ENCODE measurements at places on chromosomes 5 and 9.

- no peak for DNase-seq
Observed at GRCh38 chr5:122311961-122312590, at the start of gene SNCAIP. Gene SNCAIP (plus strand): TSS chr5:122312237. CDS start chr5:122391135, 78,898 bp downstream.

DNA sequence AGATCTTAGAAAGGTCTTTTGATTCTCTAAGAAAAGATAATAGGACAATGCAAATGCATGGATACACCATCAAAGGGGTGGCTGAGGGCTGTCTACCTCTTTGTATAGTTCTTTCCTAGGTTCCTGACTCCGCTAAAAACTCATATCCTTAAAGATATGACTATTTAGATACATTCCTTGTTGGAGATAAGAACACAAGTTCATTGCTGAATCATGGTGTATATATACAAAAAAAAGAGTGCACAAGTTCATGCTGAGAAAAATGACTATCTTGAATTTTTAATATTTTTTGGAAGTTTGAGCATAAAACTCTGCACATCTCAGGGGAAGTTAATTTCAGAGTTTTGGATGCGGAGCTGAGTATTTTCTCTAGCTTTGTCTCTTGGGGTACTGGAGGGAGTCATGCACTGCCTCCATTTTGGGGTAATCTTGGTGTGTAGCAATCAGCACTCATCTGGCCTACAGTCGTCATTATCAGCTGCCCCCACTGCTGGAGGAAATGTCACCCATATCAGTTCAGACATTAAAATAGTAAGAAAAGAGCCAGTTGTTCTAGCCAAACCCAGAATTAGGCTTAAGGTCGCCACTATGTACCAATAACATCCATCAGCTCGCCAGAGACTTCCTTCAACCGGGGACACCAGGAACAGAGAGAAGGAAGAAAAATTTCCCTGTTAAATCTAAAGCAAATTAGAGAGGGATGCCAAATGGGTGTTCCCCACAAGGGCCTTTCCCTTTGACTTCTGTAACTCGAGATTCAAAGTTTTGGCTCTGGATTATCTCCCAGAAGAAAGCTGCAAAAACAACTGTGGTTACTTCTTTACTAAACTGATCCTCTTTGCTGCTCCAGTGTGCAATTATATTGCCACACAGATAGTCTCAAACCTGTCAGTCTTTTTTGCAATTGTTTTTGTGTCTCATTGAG, 49.0 kb downstream of the PTTG1 start:
- no peak for DNase-seq

- no peak for DNase-seq
Observed at GRCh38 chr9:89941875-89942274, 337.1 kb downstream of the GADD45G start.

DNA sequence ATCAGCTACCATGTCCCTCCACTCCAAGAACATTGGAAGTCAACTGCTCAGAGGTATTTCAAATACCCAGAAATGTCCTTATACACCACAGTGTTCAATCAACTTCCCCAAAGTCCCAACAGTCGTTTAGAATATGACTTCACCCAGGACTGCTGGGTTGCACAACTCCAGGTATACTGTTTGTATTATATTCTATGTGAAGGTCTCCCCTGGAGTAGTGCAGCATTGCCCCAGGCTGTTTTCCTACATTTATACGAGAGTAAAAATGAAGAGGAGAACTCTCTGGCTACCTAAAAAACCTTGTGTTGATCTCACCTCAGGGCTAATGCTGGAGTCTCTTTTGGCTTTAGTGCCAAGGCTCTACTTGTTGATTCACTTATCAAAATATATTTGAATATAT, 183.6 kb upstream of the MAP3K1 start:
- DNase-seq: no peak

- no peak for DNase-seq
Observed at GRCh38 chr5:117748336-117748735, 1173.7 kb upstream of the SEMA6A start.

GRCh38 chr9:73916016-73916673, 581.0 kb upstream of the RORB start:
- DNase-seq: no peak

- DNase-seq: no peak
Observed at GRCh38 chr5:31579558-31579957, 47.5 kb downstream of the C5orf22 start.

GRCh38 chr5:67331296-67331925, 134.8 kb upstream of the CD180 start:
- DNase-seq: no peak

GRCh38 chr5:167639766-167640165, 651.7 kb upstream of the WWC1 start:
- no peak for DNase-seq

DNA sequence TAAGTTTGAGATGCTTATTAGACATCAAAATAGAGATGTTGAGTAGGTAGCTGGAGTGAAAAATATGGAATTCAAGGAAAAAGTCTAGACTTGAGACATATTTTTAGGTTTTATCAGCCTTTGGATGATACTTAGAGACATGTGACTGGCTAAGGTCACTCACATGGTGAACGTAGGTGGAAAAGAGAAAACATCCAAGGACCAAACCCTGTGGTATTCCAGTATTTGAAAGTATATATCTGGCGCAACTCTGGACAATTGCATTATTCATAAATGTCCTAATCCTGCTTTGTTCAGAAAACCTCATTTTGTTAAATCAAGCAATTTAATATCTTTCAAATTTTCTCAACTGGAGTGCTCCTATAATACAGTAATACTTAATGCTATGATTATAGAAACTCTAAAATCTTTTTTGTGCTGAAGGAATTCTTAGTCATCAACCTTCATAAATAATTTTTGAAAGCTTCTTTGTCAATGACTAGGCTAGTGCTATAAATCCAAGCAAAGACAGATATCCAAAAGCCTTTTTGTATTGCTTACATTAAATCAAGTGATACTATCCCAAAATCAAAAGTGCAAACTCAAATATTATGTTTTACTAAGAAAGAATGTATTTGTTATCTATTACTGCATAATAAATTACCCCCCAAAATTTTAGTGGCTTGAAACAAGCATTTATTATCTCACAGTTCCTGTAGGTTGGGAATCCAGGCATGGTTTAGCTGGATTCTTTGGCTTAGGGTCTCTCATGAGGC, 452.0 kb downstream of the ENC1 start:
- no peak for DNase-seq

DNA sequence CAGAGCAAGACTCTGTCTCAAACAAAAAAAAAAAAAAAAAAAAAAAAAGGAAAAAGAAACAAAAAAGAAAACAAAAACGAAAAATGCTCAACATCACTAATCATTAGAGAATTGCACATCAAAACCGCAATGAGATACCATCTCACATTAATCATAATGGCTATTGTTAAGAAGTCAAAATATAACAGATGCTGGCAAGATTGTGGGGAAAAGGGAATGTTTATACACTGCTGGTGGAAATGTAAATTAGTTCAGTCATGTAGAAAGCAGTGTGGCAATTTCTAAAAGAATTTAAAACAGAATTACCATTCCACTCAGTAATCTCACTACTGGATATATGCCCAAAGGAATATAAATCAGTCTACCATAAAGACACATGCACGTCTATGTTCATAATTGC, 50.4 kb upstream of the PRR16 start:
- no peak for DNase-seq

- DNase-seq: no peak
Observed at GRCh38 chr5:57041570-57041969, 89.6 kb upstream of the MIER3 start.

DNA sequence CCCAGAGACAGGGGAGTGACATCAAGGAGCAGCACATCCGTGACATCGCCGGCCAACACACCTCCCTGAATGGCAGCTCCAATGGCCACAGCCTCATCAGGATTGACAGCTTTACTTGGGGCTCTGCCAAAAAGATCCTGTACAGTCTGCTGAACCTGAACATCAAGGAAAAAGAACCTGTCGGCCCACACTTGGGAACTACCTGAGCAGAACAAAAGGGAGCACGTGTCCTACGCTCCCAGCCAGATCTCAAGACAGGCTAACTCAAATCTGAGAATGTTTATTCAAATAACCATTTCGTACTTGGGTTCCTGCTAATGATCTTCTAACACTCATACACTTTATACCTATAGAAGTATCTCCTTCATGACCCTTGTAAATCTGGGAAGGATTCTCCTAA, 15.3 kb downstream of the HSPA9 start:
- DNase-seq: no peak

- DNase-seq: no peak
Observed at GRCh38 chr5:93303291-93303691, 277.7 kb downstream of the NR2F1-AS1 start.

All from activated naive CD8-positive, alpha-beta T cell treated with anti-CD3 and anti-CD28 coated beads, Interleukin-2, amount 50 U/mL, for 16 hours (primary cell).